ENCODE measurements at places on chromosomes 3 and 15.

GRCh38 chr3:58004973-58005372, 3.2 kb upstream of the FLNB start:
- no peak for DNase-seq

DNA sequence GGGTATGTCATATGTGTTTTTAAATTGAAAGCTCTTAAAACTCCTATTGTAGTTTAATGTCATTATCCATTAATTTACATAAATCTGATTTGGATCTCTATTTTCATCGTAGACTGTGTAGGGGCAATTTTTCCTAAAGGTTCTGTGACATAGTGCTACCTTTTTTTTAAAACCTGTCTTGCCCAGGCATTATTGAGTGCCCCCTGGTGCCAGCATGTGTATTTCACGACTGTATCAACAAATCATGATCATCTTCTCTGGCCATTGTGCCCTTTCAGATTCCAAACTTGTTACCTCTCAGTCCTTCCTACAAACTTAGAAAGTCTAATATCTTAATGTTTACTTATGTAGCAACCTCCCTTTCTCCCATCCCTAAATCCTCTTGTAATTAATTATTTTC, 97.2 kb upstream of the FLNB start:
- no peak for DNase-seq

DNA sequence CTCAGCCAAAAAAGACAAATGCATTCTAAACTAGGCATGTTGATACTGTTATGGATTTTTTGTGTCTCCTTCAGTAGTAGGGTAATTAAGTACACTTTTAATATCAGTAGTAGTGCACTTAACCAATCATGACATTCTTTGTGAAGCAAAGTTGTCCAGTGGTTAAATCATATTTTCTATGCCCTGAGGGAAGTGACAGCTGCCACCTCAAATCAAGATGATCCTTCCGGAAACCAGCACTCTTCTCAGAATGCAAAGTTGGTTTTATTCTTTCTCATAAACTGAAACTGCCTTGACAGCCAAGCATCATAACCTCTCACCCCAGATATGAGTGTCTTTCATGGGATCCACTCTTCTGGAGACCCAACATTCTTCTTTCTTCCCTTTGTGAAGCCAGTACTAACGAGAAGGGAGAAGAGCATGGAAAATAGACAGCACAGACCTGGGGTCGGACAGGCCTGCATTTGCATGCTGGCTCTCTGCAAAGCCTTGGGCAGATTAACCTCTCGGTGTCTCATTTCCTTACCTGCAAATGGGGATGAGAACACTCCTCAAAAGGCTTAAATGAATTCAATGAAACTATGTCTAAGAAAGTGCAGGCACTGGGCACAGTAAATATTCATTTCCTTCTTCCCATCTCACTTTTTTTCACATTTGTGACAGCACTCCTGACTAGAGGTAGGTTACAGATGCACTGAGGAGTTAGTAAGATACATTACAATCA, 13.2 kb downstream of the AAGAB start:
- DNase-seq, result no peak

DNA sequence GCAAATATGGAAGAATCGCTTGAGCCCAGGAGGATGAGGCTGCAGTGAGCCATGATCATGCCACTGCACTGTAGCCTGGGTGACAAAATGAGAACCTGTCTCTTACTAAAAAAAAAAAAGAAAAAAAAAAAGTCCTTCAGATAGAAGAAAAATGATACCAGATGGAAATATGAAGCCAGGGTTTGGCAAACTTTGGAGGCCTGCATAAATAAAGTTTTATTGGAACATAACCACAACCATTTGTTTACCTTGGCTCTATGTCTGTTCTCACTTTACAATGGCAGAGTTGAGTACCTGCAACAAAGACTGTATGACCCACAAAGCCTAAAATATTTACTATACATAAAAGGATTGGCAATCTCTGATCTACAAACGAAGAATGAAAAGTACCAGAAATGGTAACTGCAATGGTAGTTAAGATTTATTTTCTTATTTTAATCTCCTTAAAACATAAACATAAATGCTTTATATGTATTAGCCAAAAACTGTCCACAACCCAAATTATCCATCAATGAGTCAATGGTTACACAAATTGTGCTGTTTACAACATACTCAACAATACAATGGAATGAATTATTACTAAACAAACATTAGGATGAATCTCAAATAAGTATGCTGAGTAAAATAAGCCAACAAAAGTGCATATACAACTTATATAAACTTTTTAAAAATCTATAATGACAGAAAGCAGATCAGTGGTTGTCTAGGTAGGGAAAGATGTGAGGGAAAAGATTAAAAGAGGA, 41.8 kb downstream of the GOLGB1 start:
- DNase-seq, result no peak

DNA sequence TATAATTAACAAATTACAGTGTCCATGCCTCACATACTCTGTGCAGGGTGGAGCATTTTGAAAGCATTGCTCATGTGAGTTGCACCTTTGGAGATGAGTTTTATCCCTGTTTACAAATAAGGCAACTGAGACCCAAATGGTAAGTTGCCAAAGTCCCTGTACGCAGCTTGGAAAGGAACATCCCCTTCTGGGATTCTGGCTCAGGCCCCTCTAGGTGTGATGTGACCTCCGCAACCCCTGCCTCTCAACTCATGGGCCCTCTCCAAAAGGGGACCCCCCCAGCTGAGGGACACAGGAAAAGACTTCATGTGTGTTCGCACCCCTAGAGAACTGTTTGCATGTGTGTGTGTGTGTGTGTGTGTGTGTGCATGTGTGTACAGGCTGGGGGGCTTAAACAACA, 25.3 kb downstream of the PRR20G start:
- no peak for DNase-seq

DNA sequence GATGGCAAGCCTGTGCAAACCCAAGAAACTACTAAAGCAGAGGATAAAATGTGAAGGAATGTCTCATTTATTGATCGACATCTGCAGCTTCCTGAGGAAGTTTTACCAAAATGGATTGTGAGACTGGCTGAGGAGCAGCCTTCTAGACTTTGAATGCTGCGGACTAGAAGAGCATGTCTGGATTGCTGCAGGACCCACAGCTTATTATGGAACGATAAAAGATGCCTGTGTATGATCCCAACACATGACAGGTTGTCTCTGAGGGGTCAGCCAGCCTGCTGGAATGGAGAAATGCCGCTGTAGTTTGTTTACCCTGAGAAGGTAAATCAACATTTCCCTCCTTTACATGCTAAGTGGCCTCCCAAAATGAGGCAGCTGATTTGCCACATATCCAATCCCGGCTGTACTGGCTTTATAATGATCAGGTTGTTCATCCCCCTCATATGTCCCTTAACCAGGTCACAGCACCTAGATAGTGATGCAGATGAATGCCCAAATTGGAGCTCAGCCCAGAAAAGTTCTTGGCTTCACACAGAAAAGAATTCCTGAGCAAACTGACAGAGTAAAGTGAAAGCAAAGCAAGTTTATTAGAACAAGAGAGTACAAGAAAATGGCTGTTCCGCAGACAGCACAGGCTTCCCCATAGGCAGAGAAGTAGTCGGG, 63.9 kb downstream of the IL12A start:
- no peak for DNase-seq

GRCh38 chr3:194757647-194758061, 72.0 kb downstream of the FAM43A start:
- no peak for DNase-seq

DNA sequence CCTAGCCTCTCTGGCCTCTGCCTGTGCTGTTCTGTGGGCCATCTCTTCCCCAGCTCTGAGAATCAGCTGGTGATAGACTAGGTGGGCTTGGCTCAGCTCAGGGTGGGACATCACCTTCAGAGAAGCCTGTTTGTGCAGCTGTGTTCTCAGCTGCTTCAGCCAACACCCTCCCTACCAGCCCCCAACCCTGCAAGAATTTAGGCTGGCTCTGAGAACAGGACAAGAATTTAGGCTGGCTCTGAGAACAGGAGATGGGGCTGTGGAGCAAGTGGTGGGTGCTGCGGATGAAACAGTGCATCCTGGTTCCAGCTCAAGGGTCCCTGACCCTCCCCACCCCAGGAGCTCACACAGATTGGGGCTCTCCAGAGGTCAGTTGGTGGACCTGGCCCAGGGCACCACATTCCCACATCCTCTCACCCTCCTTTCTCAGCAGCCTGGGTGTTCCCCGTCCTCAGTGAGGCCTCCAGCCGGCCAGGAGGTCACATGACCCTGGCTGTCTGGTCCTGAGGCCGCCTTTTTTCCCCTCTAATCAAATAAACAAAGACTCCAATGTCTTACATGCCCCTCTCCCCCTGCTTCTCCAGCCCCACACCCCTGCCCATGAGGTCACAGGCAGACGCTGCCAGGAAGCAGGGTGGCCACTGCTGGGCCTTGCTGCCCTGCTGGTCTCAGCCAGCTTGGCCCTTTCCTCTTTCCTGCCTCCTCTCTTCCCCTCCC, 14.9 kb downstream of the PLEKHO2 start:
- DNase-seq, result no peak

GRCh38 chr3:158908187-158908734, 106.4 kb downstream of the MFSD1 start:
- no peak for DNase-seq

DNA sequence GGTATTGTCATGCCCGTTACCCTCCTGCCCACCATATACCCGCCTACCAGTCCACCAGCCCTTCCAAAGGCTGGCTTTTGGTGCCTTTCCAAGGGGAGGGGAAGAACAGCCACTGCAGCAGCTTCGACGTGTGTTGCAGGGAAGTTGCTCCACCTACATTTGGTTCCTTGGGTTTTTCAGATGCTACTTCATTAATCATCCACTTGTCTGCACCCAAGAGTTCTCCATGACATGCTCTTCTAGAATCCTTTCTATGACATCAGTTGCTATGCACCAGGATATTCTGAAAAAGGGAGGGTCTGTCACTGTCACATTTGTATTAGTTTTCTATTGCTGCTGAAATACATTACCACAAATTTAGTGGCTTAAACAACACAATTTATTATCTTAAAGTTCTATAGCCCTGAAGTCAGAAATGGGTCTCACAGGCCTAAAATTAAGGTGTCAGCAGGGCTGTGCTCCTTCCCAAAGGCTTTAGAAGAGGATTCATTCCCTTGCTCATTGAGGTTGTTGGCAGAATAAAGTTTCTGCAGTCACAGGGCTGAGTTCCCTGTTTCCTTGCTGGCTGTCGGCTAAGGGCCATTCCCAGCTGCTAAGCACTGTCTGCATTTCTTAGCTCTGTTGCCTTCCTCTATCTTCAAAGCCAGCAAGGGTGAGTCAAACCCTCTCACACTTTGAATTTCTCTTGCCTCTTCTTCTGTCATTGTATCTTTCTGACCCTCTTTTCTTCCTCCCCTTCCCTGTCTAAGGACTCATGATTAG, at the start of gene LYZL4:
TSS of gene LYZL4 (minus strand) at position 241 of the 762 bp plus-strand sequence. CDS start 3,359 bp downstream, outside the sequence.
- no peak for DNase-seq

DNA sequence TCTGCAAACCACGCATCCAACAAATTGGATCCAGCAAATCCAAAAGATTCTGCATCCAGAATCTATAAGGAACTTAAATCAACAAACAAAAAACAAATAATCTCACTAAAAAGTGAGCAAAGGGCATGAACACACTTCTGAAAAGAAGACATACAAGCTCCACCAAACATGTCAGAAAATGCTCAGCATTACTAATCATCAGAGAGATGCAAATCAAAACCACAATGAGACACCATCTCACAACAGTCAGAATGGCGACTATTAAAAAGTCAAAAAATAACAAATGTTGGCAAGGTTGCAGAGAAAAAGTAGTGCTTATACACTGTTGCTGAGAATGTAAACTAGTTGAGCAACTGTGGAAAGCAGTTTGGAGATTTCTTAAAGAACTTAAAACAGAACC, 21.6 kb upstream of the SLC25A36 start:
- DNase-seq, result no peak

GRCh38 chr3:14913071-14913925, 34.1 kb upstream of the NR2C2 start:
- DNase-seq, result no peak

DNA sequence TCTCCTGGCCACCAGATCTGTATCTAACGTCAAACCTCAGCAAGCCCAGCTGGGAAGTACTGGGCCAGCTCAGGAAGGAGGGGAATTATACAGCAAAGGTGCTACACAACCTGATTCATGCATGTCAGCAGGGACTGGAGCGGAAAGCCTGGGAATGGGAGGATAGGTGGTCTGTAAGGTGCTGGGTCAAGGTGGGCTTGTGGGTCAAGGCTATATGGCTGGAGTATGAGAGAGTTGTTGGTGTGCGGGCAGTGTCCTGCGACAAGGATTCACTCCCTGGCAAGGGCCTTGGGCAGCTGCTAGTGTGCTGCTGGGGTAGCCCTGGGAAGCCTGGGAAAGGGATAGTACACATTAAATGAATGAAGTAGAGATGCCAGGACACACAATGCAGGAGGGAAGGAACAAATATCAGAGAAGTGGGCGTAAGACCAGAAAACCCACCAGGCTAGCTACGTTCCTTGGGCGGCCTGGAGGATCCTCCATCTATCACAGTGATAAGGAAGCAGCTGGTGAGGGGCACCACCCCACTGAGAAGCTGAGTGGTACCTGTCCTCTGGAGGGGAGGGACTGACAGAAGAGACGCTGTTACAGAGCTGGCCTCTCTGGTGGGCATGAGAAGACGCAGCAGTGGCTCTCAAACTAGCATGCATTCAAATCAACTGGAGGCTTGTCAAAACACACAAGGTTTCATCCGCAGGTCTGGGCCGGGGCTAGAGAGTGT, 8.5 kb upstream of the SYNM start:
- no peak for DNase-seq

- DNase-seq, result no peak
Observed at GRCh38 chr3:132265028-132265427, 52.2 kb upstream of the ACP3 start.

DNA sequence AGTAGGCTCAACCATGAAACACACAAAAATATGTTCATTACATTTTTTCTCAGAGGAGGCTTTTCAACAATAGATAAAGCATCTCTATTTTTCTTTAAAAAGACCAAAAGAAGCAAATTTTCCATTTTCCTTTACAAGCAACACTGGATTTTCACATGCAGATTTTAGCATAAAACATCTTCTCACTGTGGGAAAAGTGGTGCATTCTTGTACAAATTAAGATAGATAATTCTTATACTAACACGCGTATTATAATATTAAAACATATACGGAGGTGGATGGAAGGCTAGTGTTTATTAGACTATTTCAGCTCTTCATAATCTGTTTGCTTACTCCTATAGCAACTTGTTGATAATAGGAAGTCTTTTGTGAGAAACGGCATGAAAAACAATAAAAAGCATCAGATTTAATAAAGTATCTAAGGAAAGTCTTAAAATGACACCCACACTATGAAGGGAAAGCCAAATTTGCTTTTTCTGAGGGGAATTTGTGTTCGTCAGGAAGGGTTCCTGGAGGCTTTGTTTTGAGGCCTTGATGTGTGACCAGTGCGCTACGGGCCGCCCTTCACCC, 529.6 kb downstream of the SOX2 start:
- DNase-seq, result no peak

DNA sequence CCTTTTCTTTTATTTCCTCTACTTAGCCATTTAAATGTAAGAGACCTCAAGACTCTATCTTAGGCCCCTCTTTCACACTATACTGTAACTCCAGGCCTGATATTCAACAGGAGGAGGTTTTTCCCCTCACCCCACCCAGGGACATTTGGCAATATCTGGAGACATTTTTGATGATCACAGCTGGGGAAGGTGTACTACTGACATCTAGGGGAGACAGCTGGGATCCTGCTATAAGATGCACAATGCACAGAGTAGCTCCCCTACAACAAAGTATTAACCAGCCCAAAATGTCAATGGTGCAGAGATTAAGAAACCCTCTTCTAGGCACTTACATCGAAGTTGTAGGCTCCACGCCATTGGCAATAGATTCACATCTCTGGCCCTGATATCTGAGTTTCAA, 517.5 kb upstream of the UBE2E2 start:
- no peak for DNase-seq
